Activated T-cell treated with anti-CD3 and anti-CD28 coated beads for 4 hours (primary cell): ENCODE measurements at places on chromosomes 16 and 17.

GRCh38 chr17:49002766-49003165, 5.6 kb downstream of the IGF2BP1 start:
- no peak for DNase-seq

DNA sequence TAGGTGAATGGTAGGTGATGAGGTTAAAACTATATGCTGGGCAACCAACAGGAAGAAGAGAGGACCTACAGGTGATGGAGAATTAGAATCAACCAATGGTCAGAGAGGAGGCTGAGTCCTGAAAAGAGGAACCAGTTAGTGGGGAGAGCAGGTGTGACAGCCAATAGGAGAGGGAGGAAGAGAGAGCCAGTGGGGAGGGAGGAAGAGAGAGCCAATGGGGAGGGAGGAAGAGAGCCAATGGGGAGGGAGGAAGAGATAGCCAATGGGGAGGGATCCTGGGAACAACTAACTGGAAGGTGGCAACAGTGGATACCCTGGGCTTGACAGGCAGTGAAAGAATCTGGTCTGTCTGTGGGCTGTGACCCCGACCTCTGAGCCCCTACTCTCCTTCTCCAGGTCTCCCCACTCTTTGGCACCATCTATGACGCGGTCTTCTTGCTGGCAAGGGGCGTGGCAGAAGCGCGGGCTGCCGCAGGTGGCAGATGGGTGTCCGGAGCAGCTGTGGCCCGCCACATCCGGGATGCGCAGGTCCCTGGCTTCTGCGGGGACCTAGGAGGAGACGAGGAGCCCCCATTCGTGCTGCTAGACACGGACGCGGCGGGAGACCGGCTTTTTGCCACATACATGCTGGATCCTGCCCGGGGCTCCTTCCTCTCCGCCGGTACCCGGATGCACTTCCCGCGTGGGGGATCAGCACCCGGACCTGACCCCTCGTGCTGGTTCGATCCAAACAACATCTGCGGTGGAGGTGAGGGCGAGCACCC, 3.7 kb downstream of the GUCY2D start:
- DNase-seq: no peak

- no peak for DNase-seq
These were observed 31.8 kb downstream of the CDRT15L2 start for GRCh38 chr17:20611309-20611708.

- no peak for DNase-seq
These were observed 4.8 kb downstream of the NARF start for GRCh38 chr17:82463391-82463790.

DNA sequence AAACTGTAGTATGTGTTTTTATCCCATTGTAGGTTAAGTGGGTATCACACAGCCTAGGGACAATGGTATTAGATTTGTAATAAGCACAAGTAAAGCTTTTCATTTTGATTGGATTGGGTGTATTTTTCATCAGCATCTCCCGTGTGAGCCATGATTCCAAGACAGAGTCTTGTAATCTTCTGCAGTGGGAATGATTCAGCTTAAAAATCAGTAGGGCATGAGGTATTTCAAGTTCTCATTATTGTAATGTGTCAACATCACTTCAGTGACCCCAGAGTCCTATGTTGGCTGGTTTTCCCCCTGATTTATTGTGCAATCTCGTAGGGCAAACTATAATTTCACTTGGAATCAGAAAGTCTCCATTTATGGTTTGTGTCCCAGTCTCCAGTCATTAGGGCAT, 833.2 kb upstream of the RBFOX1 start:
- DNase-seq: no peak

GRCh38 chr16:15674571-15674970, 24.5 kb downstream of the NDE1 start:
- no peak for DNase-seq
